NCI-H69 (cell line): ENCODE measurements at places on chromosomes 16 and 17.

- DNase-seq = no peak
Measured at GRCh38 chr17:15926039-15926740, 18.7 kb upstream of the ADORA2B start.

DNA sequence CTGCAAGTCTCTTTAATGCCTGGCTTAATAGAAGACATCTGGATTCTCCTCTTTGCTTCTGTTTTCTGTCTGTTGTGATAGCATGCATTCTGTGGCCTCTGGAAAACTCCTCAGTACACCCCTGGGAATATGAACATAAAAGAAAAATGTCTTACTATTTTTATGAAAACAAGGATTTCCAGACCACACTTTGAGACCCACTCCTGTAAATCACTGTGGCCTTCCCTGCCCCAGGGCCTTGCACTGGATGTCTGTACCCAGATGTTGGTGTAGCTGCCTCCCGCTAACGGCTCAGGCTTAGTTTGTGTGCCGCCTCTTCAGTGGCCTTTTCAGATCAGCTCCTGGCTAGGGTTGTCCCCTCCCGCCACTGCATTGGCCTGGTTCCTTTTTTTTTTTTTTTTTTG lies 126.6 kb downstream of the SOCS1 start:
- no peak for DNase-seq

GRCh38 chr16:77246150-77246549 lies 46.9 kb downstream of the SYCE1L start:
- no peak for DNase-seq

DNA sequence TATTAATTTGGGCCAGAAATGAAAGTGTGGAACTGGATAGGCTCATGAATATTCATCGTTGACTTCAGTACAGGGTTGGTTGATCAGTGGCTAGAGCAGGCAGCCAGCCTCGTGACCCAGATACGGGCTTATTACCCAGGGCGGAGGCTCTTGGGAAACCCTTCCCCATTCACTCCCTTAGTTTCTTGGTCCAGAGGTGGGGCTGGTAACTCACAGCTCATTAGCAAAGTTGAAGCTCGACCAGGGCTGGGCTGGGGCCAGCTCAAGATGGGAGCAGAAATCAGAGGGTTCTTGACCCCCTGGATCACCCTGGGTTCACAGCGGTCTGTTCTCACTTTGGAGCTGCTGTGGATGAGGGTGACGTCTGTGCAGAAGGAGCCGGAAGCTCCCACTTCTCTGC lies 44.6 kb upstream of the GSE1 start:
- DNase-seq = no peak

DNA sequence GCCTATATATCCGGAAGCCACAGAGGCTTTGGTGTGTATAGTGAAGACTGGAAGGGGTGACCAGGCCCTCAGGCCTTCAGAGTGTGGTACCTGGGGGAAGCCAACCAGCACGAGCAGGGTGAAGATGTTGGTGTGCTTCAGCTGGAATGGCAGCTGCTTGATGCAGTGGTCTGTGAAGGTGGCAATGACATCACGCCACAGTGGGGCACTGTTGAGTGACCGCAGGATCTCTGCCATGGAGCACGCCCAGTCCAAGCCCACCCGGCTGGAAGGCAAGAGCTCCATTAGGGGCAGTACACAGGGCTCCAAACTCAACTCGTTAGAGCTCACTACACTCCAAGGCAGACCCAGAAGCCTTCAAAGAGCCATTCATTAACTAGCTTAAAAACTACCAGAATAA lies 68.5 kb upstream of the ATP2A3 start:
- no peak for DNase-seq

GRCh38 chr16:67924140-67924906 lies 7.3 kb downstream of the CTRL start:
- no peak for DNase-seq

DNA sequence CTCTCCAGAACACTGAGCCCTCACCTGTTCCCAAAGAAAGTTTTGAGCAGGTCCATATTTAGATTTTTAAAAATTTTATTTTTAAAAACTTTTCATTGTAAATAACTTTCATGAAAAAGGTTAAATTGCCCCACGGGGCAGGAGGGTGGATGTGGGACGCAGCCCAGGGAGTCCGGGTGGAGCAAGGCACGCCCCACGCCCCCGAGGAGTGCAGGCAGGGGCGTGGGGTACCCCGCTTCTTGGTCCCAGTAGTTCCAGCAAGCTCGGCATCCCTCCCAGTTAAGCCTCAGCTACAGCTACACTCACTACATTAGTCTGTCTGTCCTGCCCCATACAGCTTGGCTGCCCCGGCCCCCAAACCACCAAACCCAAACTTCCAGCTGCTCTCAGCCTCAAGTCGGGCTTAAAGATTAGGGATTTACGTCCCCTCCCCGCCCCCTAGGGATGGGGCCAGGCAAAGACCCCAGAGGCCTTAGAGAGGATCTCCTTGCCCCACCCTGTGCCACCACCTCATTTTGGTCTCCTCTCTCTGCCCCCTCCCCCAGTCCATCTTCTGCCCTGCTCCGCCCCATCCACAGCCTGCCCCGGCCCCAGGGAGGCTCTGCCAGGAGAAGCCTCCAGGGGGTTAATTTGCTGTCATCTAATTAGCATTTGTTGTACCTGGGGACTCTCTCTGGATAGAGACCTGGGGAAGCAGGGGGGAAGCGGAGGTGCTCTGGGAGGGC lies 4.6 kb downstream of the FOXJ1 start:
- DNase-seq = peak; percentile 78

DNA sequence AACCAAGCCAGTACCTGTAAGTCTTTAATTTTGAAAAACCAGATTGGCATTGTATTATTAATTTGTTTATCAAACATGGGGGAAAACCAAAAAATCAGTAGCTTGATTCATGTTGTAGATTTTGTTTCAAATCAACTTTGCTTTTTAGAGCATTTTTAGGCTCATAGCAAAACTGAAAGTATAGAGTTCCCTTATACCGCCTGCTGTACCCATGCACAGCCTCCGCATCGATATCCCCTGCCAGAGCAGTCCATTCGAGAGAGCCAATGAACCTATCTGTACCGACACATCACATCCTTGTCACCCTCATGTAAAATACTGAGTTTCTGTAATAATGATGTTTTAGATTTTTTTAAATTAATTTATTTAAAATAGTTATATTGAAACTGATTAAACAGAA lies 16.2 kb upstream of the MRC2 start:
- DNase-seq = no peak

DNA sequence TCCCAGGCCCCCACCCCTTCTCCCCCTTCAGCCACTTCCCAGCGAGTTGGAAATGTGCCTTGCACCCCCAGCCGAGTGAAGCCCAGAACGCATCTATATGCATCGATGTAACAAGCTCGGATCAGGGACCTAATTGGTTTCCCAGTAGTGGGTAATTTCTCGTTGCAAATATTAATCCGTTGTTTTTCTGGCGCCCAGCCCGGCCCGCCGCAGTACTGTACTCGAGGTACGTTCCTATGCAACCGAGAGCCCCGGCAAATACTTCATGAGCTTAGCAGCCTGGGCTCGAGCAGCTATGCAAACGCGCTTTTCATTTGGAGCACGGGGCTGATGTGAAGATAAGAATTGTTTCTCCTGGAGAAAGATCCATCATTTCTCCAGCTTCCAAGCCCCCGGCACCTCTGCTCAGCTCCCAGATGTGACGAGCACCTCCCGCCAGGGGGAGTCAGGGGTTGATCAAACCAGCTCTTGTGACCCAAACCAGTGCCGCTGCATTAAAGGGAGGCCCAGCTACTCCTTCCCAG lies 229.8 kb downstream of the KATNIP start:
- DNase-seq = no peak

GRCh38 chr17:494601-495265 lies 142.1 kb upstream of the RPH3AL start:
- DNase-seq = no peak

DNA sequence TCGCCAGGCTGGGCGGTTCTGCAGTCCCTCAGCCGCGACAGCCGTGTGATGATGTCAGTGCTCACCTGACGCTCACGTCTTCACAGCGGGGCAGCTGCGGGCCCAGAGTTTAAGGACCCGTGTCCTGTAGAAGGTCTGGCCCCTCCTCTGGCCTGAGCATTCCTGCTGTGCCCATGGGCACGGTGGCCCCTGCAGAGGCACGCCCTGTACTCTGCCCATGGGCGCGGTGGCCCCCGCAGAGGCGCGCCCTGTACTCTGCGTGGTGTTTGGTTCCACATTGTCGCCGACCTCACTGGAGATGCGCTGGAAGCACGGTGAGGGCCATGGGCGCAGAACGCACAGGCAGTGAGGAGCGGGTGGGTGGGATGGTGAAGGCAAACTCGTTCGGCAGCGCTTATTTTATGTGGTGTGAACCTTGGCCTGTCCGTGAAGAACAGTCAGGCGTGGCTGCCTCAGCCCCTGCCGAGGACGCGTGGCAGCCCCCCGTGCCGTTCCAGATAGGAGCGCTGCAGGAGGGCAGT lies 122.0 kb downstream of the BANP start:
- DNase-seq = no peak

- peak; percentile 6 for DNase-seq
Measured at GRCh38 chr16:58085584-58086251, 43.5 kb downstream of the CFAP20 start.

GRCh38 chr17:4788159-4788806 lies 481 bp upstream of the GLTPD2 start:
- peak; percentile 20 for DNase-seq

DNA sequence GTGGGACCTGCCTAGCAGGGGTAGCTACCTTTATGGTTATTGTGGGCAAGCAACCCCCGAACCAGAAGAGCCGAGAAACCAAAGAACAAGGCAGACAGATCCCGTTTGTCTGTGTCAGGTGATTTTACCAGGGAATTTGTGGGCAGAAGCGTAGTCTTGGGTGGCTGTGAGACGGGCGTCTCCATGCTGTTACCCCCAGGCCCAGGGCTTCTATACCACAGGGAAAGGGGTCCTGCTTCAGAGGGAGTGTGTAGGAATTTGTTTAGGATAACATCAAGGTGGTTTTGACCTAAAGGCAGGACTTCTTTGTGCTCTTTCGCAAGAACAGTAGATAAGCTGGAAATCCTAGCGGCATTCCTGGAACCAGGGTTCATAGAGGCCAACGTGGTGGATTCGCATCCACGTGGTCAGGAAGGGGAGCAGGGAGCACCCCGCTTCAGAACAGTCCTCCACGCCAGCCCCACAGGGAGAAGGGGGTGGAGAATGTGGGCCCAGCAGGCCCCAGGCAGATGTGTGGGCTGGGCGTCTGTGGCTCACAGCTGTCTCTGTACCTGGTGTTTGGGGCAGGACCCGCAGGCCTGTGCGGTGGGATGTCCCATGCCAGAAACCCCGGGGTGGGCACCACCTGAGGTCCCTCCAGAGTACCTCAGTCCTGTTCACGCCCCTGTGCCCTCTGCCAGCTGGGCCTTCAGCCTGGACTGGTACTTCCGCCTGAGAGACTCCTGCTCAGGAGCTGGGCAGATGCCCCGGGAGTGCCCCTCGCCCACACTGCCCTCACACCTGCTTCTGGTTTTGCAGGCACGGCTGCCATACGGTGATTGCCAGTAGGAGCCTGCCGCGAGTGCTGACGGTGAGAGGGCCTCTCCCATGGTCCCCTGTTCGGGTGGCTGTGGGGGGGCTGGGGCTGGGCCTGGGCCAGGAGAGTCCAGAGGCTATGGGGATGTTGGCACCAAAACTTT lies 4.1 kb downstream of the DECR2 start:
- DNase-seq = no peak

GRCh38 chr16:82694239-82694874 lies 67.6 kb downstream of the CDH13 start:
- DNase-seq = no peak

DNA sequence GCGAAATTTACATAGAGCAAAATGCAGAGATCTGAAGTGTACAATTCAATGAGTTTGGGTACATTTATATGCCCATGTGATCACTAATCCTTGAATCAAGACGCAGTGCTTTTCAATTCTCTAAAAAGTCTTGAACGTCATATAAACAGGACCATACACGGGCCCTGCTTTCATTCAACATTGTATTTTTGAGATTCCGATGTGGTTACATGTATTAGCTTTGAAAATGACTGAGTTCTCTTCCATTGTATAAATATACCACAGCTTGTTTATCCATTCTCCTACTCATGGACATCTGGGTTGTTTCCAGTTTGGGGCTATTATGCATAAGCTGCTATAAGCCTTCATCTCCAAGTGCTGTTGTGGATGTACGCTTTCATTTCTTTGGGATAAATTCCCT lies 45.5 kb downstream of the ZCCHC14 start:
- no peak for DNase-seq

- DNase-seq = peak; percentile 98
Measured at GRCh38 chr17:67132366-67132765, 88.0 kb downstream of the CACNG1 start.
